ENCODE measurements at places on chromosomes 2 and 18.
A peak's percentile ranks its signal among the peaks of the same experiment; 100 is the strongest.

- no peaks in the 10 kb centered on the region for H3K36me3 ChIP-seq
- H3K27me3 ChIP-seq = no peaks in the 10 kb centered on the region
- H3K27ac ChIP-seq = no peak overlapping the region
- peak; percentile 67 for DNase-seq
Observed at GRCh38 chr2:66515743-66516142, 80.8 kb downstream of the MEIS1 start.

DNA sequence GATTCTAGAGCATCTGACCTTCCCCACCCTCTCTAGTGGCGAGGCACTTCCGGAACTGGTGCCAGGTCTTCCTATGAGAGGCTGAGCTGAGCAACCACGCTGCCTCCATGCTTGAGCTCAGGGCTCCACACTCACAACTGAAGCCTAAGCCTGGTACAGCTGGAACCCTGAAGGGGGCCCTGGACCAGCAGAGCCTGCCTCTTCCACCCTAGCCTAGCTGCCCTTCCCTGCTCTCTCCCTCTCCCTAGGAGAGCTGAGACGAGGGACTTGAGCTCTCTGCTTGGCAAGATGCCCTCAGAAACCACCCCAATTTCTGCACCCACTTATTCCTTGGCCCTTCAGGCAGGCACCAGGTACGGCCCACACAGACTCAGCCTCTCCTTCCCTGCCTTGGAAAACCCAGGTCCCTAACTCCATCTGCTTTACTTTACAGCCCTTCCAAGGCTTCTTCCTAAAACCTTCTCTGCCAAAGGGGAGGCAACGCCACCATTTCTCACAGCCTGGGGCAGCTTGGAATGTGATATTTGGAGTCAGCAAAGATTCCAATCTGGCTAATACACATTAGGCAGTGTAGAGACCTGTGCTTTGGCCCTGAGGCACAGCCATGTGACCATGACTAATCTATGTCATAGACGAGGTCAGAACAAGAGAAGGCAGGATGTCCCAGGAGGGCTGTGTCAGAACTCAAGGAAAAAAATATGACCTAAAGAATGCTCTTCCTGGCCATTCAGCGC is 18.8 kb downstream of the COX7A2L start:
- H3K27me3 ChIP-seq = no peaks in the 10 kb centered on the region
- peaks cover 52% of the 10 kb centered on the region for H3K36me3 ChIP-seq
- no peak overlapping the region for H3K4me3 ChIP-seq

- DNase-seq = peak; percentile 46
- H3K4me3 ChIP-seq = peak overlapping the region; percentile 94
- H3K36me3 ChIP-seq = no peaks in the 10 kb centered on the region
- H3K4me1 ChIP-seq = peaks cover 11% of the 10 kb centered on the region
- H3K27me3 ChIP-seq = no peaks in the 10 kb centered on the region
Observed at GRCh38 chr2:12718711-12719399, 2.1 kb downstream of the TRIB2 start.

- peaks cover 2% of the 10 kb centered on the region for H3K4me1 ChIP-seq
- DNase-seq = no peak
- H3K36me3 ChIP-seq = no peaks in the 10 kb centered on the region
- no peak overlapping the region for H3K4me3 ChIP-seq
Observed at GRCh38 chr18:7072593-7072992, 45.0 kb downstream of the LAMA1 start.

DNA sequence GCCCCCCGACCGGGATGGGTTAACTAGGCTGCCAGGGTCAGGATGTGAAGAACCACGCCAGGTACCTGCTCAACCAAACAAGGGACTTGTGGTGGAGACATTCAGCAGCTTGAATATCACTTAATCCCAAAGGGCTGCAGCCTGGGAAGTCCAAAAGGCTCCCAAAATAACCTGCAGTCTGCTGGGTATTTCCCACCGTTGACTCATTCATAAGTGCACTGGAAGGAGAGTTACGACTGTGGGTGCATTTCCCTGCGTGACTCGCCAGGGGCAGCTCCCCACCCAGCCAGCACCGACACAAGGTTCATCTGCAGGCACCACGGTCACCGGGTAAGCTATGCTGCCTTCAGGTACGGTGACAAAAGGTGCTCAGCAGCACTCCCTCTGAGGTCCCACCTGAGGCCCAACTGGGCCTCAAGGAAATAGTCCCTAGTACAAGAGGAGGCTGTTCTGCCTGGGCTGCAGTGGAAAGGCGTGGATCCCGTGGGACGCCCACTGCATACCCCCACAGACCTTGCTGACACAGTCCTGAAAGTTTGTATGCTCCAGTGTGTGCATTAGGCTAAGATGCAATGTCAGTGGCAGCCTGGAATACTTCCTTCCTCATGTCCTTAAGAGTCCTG is 86.5 kb downstream of the UXS1 start:
- H3K27me3 ChIP-seq = no peaks in the 10 kb centered on the region
- peaks cover 19% of the 10 kb centered on the region for H3K4me1 ChIP-seq
- DNase-seq = peak; percentile 69
- peaks cover 71% of the 10 kb centered on the region for H3K36me3 ChIP-seq
- H3K27ac ChIP-seq = no peak overlapping the region

DNA sequence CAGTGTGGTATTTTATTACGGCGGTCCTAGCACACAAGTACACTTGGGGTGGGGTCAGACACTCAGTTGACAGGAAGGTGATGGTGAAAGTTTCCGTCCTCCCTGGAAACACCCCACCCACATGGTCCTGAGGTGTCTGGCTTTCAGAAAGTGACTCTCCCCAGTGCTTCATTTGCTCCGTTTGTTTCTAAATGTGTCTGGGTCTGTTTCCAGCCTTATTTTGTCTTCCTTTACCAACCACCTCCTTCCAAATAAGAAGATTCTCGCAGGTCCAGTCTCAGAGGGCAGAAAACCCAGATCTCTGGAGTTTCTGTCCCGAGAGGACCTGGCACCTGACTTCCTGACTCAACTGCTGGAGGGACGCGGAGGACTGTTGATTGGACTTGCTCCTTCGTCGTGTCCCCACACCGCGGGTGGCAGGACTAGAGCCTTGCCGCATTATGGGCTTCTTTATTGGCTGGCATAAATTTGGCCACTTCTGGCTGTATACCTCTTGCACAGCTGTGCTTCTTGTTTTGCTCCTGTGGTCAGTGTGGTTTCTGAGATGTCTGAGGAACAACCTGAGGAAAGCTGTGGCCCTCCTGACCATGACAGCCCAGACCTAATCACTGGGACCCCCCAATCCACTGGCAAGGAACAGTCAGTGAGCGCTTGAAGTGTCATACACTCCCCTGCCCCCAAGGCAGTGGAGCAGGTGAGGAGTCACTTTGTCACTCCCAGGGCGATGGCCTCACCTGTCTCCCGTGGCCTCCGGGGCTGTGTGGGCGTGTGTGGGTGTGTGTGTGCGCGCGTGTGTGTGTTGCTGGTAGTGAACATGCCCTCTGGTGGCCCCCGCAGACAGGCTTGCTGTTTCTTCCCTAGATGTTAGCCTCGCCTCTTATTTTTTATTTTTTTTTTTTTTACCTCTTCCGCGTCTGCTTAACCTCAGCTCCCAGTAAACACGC is 45.6 kb downstream of the MEX3C start:
- H3K4me1 ChIP-seq = peaks cover 7% of the 10 kb centered on the region
- no peak overlapping the region for H3K4me3 ChIP-seq
- H3K27ac ChIP-seq = no peak overlapping the region
- H3K27me3 ChIP-seq = no peaks in the 10 kb centered on the region
- peaks cover 3% of the 10 kb centered on the region for H3K36me3 ChIP-seq

GRCh38 chr2:15559379-15560139 is 1.6 kb downstream of the NBAS start:
- no peaks in the 10 kb centered on the region for H3K27me3 ChIP-seq
- H3K36me3 ChIP-seq = no peaks in the 10 kb centered on the region
- H3K4me1 ChIP-seq = peaks cover 2% of the 10 kb centered on the region
- peak overlapping the region; percentile 99 for H3K4me3 ChIP-seq

All from mesenchymal stem cell (in vitro differentiated cells and primary cell).